ENCODE measurements at places on chromosomes 6 and 20.
A peak's percentile ranks its signal among the peaks of the same experiment; 100 is the strongest.

- DNase-seq = no peak
These were observed 2.2 kb downstream of the TFAP2B start for GRCh38 chr6:50820869-50821264.

DNA sequence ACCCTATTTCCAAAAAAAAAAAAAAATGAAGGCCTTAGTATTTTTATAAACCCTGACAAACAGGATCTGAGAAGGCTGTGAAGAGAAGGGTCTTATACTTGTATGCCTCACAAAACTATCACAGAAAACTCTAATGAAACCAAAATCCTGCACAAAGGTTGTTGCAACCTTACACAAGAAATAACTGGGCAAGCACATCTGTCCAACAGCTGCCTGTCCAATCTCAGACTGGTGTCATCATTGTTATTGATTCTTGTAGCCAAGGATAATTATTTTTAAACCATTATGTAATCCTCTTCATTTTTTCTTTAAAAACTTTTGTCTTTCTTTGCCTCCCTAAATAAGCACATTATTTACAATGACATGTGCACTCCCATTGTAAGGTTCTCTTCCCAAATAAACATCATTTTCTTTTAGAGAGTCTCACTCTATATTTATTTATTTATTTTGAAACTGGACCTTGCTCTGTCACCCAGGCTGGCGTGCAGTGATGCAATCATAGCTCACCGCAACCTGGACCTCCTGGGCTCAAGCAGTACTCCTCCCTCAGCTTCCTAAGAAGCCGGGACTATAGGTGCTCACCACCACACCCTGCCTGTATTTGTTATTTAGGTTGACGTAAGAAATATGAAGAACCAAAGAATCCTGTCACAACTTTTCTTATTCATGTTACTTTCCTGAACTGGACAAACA lies 697.1 kb downstream of the DOK5 start:
- no peak for DNase-seq

GRCh38 chr6:16419636-16420336 lies 181.4 kb downstream of the GMPR start:
- no peak for DNase-seq

DNA sequence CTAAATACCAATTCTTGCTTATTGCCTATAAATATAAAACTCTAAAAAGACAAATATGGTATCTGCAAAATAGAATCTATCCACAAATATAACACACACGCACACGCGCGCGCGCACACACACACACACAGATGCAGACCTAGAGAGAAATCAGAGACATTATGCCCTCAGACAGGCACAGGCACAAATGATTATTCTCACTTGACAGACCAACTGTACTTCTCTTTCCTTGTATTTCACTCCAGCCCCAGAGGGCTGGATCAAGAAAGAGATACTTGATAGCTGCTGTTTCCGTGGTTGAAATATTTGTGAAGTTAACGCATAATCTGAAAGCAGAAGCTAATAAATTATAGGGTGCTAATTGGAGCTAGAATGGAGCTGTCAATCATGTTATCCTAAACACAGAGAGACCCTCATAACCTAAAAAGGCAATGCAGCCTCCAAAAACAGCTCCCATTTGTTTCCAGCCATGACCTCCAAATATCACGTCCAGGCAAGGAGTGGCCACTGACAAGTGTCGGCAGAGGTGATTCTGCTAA lies 11.5 kb downstream of the VGLL2 start:
- DNase-seq = no peak

GRCh38 chr20:57959018-57959417 lies 249.2 kb upstream of the PMEPA1 start:
- peak; percentile 18 for DNase-seq

DNA sequence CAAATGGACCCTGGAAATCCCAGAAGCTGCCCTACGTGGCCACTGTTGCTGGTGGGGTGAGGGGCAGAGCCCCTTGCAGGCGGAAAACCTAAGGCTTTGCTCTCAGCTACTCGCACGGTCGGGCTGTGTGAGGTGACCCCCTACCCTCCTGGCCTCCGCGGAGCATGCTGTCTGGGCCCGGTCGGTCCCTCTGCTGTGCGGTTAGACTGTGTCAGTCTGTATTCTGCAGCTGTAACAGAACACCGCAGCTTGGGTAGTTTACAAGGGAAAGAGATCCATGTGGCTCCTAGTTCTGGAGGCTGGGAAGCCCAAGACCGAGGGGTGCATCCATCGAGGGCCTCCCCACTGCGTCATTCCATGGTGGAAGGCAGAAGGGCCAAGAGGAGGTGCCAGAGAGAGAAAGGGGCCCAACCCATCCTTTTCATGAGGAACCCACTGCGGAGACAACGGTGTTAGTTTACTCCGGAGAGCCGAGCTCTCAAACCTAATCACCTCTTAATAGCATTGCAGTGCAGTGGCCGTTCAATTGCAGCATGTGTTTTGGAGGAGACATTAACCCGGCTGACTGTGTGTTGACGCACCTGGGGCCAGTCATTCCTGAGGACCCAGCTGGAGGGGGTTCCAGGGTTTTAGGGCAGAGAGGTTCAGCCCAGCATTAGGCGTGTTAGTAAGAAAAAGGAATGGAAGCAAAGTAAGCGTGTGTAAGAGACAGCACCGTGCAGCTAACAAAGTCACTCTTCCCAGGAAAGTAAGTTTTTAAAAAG lies 18.3 kb downstream of the COL9A3 start:
- no peak for DNase-seq

DNA sequence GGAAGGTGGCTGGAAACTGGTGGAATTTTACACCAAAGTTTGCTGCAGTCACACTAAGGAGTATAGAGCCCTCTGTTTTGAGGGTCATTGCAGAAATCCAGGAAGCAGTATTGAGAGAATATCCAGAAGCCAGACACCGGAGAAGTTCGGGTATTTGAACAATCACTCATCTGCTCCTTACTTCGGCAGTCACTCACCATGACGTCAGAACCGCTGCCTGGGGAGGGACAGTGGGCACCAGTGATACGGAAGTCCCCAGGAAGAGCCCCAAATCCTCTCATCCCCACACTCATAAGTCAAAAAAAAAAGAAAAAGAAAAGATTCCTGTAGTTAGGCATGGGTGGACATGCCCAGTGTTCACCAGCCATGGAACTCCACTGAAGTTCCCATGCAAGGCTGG lies 4.0 kb downstream of the LY6G5C start:
- no peak for DNase-seq

DNA sequence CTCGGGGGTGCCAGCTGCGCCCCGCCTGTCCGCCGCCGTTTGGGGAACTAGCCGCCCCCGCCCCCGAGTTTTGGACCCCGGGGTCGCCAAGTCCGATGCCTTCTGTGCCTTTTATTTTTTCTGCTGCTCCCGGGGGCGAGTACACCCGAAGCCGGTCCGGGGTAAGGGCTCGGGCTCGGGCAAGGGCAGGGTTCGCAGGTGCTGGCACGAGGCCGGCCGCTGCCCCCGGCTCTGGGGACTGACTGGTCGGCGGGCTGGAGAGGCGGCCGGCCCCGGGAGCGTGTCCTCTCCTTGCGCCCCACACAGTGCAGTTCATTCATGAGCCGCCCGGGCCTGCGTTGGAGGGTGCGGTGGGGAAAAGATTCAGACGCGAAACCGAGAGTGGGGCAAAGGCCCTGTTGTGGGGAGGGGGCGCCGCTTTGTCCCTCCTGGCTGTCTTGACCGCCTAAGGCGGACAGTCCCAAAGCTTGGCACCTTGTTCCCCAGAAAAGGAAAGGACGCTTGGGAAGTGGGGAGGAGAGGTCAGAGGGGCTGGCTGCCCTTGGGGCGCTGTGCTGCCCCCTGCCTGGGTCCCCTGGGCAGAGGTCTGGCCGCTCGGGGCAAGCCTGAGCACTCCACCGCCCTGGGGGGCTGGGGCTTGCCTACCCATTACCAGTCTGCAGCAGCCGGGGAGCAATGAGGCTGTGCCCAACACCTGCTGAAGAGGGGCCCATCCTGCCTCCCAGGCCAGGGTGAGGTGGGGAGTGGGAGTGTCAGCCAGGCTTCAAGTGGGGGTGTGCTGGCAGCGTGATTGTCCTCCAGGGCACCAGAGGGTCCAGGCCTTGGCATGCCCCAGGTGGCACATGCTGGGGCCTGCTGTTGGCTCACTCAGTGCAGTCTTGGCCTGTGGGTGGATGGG lies 915 bp downstream of the TMEM63B start:
- peak; percentile 2 for DNase-seq

GRCh38 chr6:32974541-32975308 lies 6.3 kb downstream of the BRD2 start:
- no peak for DNase-seq

DNA sequence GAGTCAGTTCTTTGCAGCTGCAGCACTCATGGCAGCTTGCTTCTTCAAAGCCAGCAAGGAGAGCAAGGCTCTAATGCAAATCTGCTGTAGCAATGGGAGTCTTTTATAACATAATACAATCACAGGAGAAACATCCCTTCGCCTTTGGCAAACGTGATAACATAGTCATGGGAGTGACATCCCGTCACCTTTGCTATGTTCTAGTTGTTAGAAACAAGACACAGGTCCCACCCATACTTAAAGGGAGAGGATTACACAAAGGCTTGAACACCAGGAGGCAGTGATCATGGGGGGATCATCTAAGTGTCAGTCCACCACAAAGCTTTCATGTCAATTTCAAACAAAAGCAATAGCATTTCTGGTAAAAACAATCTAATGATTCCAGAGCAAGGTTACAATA lies 40.1 kb upstream of the PHACTR2 start:
- no peak for DNase-seq

- no peak for DNase-seq
These were observed 102.5 kb upstream of the ASF1A start for GRCh38 chr6:118791499-118791898.

DNA sequence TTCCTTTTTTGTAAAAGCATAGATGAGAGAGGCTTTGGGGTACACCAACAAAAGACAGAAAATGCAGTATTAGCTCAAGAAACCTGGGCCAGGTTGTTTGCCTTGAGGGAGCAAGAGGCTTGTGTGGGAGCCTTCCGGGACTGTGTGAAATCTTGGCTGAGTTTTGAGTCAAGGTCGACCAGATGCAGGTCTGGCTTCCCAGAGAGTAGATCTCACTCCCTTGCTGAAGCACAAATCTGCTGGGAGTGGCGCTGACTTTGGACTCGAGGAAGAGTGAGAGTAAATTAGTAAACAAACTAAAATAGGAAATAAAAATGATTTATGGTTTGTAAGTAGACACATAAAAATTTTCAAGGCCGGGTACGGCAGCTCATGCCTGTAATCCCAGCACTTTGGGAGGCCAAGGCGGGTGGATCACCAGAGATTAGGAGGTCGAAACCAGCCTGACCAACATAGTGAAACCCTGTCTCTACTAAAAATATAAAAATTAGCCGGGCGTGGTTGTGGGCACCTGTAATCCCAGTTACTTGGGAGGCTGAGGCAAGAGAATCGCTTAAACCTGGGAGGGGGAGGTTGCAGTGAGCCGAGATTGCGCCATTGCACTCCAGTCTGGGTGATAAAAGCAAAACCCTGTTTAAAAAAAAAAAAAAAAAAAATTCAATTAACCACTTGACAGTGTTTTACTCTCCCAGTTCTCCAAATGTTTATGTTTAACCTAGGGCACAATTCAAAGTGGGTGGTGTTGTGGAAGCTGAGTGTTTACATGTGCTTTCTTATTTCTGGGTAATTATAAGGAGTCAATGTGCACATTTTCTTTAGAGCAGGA lies 27.7 kb upstream of the EDN1 start:
- no peak for DNase-seq

GRCh38 chr20:8036771-8037170 lies 17.2 kb upstream of the TMX4 start:
- DNase-seq = no peak

GRCh38 chr6:3749067-3749841 lies 2.3 kb downstream of the PXDC1 start:
- no peak for DNase-seq

GRCh38 chr6:52285177-52286068 lies 881 bp upstream of the MCM3 start:
- no peak for DNase-seq

GRCh38 chr6:158381214-158381613 lies 68.9 kb downstream of the TULP4 start:
- DNase-seq = no peak

- no peak for DNase-seq
These were observed 718.9 kb downstream of the EYS start for GRCh38 chr6:64988148-64988547.

DNA sequence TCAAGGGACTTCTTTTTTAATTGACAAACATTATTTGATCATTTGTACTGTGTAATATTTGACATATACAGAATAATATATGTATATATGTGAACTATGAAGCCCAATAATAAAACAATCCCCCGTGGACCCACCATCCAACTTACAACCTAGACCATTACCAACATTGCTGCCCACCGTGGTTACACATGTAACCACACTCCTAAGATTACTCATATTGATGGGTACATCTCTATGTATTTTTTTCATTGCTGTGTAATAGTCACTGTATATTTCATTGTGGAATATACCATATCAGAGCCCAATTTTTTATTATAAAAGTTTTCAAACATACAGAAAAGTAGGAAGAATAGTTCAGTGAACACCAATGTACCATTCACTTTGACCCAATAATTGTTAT lies 94.3 kb downstream of the RTN4IP1 start:
- DNase-seq = no peak

DNA sequence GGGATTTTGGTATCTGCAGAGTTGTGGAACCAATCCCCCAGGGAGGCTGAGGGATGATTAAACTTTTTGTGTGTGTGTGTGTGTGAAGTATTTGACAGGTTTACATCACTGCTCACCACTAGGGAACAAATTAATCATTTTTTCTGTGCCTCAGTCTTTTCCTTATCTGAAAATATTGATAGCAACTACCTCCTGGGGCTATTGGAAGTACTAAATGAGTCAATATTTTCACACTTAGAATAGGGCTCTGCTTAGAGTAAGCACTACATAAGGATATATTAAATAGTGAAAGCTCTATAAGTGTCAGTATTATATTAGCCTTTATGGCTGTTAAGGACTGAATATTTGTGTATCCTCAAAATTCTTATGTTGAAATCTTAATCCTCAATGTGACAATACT lies 155.2 kb upstream of the UST start:
- no peak for DNase-seq

GRCh38 chr6:86355271-86355670 lies 582.1 kb upstream of the HTR1E start:
- no peak for DNase-seq

GRCh38 chr6:90369024-90369519 lies 72.4 kb upstream of the BACH2 start:
- DNase-seq = peak; percentile 26

DNA sequence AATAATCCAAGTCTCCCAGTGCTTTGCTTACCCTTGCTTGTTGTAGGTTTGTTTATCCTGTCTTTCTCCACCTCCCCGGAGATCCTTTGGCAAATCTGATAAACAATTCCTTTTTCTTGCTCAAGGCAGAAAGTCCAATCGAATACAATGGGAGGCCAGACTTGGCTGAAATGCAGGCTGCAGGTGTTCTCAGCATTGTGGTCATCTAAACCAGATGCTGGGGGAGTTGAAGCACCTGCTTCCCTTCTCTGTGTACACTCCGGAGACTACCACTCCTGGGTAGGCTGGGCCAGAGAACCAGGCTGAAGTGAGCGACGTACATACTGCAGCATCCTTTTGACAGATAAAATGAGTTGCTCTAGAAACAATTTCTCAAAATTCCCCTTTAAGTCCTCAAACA lies 82.6 kb upstream of the PREP start:
- no peak for DNase-seq

Measured in C1 segment of cervical spinal cord (tissue), 14 donors.